ENCODE measurements at places on chromosomes 3 and 15.
A peak's percentile ranks its signal among the peaks of the same experiment; 100 is the strongest.

DNA sequence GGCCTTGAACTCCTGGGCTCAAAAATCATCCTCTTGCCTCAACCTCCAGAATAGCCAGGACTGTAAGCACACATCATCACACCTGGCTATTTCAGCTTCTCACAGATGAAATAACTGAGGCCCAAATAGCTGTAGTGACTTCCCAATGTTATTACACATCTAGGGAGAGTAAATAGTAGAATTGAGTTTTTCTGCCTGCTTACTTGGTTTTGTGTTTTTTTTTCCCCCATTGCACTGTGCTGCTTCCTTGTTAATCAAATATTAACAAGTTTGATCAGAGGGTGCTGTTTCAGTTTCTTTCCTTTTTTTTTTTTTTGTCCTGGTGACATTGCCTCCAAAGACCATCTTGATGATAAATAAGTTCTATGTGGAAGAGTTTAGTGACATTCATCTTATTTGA, 23.4 kb downstream of the ZNF609 start:
- no peak for DNase-seq

DNA sequence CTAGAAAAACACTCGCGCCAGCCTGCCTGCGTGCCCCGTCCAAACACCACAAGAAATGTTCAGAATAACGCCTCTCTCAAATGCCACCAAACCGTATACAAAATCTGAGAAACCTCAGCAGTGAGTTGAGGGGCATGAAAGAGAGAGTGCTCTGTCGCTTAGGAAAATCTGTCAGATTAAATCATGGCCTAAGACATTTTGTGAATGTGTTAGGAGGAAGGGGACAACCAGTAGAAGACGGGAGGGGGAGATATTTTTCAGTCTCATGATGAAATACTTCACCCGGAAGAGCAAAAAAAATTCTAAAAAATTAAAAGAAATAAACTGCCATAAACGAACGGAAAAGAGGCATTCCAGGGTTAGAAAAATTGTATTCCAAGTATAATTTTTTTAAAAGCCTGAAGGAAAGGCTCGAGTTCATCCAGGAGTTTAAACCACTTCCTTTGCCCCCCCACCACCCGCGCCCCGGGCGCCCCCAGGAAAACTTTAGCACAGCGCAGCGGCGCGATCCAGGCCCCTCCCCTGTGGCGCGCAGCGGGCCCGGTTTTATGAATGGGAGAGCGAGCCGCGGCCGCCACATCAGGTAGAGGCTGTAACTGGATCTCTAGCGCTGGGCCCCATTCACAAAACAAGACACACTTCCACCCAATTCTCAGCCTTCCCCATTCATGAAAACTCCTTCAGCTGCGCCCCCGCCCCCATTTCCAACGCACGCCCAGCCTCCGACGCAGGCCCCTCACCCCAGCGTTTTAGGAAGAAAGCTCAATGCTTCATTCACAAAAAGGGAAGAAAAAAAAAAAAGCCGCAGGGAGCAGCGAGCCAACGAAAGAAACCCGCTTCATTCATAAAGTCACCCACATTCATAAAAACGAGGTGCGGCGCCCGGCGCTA, 1.4 kb downstream of the ETV5 start:
- DNase-seq: peak; percentile 50

DNA sequence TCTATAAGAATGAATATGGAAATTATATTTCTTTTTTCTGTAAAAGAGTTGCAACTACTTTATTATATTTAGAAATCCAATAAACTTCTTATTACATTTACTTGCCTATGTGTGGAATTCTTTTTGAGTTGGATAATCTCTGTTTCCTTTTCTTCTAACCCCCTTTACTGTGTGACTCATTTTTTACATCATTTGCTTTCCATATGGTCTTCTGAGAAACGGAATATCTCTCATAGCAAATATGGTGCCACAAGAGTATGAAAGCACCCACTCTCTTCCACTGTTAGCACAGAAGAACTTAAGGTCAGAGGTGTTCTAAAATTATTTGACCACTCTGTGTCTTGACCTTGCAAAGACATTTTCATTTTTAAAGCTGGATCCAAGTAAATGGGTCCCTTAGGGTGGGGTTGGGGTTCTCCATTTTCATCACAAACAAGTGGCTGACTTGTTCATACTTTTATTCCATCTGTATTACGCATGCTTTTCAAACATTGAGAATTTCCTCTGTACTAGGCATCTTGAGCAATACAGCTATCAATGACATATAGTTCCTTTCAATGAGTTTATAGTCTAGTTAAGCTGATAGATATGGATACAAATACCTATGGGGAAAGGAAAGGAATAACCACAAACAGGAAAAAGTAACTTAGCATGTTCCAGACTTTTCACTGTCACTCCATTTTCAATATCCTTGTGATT, 281.1 kb upstream of the TPRG1 start:
- no peak for DNase-seq

- no peak for DNase-seq
Measured at GRCh38 chr15:60541481-60542299, 62.7 kb upstream of the ICE2 start.

- DNase-seq: no peak
Measured at GRCh38 chr15:67172172-67172571, 82.3 kb downstream of the AAGAB start.

- no peak for DNase-seq
Measured at GRCh38 chr3:28077572-28077971, 163.8 kb upstream of the CMC1 start.

DNA sequence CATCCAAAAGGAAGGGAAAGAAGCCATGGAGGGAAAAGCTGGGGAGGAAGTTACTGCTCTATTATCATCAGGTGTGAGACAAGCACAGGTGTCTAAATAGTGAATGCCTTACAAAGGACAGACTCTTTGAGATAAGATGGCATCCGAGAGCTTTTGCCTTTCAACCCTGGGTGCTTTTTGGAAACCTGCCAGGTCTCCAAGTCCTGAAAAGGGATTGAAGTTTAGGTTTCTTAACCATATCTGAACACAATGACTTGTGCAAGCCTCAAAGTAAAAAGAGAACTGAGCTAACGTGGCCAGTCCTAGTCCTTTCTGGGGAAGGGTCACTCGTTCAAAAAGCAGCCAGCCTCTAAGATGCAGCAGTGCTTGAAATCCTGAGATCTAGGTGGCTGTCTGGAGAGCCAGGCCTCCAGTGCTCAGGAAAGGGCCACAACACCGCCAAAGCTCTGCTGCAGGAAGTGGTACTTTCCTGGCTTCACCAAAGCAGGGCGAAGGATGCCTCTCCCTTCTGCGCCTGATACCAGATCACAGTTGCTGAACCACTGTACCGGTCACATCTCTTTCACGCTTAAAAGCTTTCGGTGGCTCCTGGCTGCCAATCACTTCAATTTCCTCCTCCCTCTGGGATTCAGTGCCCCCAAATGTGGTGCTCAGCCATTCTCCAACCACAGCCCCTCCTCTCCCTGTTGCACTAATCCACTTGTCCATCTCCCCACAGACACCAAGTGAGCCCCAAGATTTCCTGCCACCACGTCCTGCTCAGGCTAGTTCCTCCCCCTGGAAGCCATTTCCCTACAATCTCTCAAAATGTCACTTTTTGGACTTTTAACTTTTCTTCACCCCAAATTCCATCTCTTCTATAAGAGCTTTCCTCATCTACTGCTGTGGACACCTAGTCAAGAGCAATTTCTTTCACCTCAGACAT, 104.1 kb upstream of the LPP start:
- peak; percentile 9 for DNase-seq

DNA sequence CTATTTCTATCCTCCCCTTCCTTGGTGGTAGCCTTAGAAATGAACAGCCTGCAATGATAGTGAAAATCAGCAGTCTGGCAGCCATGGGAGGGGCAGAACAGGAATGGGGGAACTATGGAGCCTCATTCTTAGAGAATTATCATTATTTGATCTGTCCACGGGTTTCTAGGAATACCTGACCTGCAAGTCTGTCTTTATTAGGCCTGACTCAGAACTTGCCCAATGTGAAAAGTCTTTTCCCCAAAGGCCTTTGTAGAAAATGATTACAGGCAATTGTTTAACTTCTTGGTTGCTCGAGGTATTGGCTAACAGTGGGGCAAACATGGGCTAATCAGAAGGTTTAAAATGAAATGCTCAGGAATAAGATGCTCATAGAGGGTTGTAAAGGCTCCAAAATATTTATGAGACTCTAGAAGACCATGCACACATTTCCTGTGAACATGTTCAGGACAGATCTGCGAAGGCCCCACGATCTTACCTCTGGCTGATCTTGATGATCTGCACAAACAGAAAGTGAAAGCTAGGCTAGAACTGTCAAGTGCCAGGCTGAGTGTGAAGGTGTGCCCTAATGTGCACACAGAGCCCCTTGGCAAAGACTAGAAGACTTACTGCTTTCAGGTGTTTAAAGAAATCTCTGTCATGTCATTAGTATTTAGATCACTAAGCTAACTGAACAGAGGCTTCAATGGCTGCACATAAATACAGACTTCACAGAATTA, 39.6 kb upstream of the LAMP3 start:
- DNase-seq: no peak

GRCh38 chr15:98983334-98983733, 24.3 kb downstream of the PGPEP1L start:
- DNase-seq: peak; percentile 22

- no peak for DNase-seq
Measured at GRCh38 chr3:8255725-8256124, 245.9 kb upstream of the LMCD1 start.

DNA sequence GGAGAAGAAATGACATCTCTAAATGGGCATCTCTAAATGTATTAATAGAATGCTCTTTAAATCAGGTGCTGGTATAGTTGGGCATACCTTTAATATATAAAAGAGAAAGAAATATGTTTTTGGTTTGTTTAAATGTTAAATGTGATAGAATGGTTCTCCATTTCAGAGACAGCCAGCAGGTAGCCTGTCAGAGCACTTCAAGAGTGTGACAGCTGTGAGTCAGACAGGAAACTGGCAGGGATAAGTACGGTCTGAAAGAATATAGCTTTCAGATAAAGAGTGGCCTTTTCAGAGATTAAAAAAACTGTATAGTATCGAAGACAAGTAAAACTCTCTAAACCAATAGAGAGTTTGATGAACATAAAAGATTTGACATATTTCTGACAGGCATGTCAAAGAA, 654.1 kb downstream of the IGSF11 start:
- DNase-seq: no peak

DNA sequence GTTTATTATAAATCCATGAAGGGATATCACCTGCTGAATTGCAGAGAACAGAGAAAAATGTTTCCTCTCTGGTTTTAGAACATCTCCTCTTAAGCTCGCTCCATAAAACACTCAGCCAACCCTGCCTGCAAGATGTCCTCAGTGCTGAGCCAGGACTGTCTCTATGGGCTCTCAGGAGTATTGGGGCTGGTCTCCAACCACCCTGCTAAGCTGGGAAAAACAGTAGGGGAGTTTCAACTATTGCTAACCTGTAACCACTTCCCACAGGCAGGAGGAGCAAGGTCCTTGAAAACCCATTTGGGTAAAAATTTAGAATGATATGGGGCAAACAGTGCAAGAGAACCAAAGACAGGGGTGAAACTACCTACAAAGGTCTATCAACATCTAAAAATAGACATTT, 34.3 kb downstream of the MYO1E start:
- DNase-seq: no peak

DNA sequence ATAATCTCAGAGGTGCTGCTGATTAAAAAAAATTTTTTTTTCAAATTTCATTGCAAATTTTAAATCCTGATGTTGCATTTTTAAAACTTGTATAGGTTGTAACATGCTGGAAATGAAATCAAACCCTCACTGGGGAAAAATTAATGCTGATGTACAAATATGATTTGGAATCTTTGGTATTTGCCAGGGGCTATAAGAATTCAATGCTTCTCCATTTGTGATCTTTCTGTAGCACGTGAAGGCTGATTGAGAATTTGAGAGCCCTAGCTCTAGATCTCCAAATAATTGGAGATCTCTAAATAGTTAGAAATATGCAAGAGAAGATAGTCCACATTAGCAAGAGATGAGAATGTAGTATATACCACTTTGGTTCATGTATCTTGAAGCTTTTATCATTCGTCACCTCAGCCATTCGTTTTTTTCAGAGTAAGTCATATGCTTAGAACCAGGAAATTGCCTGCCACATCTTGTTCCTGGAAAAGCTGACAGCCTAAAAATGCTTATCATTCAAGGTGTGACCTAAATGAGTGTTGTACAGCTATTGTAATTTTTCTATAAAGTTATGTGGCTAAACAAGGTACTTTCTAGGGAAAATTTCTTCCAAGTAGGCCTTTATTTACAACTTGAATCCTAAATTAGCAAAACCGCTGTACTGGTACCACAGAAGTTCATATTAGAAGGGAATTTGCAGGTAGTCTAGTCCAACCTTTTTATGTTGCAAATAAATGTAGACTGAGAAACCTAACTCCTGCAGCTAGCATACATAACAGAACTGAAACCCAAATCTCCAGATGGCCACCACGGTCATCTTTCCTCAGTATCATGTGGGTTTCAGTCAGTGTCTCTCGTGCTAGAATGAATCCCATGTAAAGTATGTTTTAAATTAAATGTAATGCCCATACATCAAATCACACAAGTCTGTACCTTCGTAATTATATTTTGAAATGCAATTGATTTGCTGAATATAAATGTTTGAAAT, 48.5 kb downstream of the FNDC3B start:
- DNase-seq: no peak

DNA sequence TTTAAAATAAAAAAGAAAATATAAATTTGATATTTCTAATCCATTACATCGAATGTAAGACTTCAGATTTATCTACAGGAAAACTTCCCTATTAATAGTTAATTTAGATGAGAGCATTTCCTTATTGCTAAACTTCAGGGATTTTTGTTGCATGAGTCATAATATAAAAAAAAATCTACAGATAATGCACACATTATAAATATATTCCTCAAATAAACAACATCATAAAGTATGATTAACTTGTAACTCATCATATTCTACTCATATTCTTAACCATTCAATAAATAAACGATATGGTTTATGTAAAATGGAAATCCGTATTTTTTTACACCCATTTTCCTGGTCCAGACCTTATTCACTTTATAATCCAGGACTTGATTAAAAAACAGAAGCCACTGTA, 477.0 kb downstream of the EPHA3 start:
- no peak for DNase-seq

DNA sequence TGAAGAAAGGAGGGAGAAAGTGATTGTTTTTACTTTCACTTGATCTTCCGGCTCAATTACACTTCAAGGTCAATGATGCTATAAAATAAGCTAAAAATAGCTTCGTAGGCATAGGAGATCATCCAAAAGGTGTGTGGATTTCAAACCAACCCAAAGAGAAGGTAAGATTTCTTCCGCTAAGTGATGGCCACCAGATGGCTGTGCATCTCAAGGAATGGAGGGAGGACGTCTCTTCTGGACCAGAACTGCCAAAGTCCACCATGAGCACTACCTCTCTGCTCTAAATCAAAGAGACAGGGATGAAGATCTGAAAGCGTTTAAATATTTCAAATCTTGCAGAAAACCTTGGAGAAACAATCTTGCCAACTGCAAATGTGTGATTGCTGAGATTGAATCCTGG, 199.1 kb upstream of the ZPLD1 start:
- DNase-seq: no peak
